Keratinocyte (primary cell): ENCODE measurements at places on chromosomes 4 and X.

DNA sequence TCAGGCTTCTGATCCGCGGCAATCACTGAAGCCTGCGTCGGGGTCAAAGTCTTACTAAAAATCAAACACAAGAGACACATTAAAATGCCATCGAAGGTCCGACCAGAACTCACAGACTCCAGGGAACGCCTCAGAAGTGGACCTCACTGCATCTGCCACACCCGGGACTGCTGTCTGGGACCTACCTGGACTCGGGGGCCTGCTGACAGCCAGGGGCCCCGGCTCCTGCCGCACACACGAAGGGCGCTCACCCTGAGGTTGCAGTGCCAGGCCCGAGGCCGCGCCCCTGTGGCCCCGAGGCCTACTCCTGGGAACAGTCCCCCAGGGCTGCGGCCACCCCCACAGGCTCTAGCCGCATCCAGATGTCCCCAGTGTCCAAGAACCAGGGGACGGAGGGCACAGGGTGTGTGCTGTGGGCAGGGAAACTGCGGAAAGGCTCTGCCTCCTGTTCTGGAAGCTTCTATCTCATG is 7.4 kb downstream of the CTBP1 start:
- H3K4me3 ChIP-seq = no peak overlapping the region
- peaks cover 8% of the 10 kb centered on the region for H3K4me1 ChIP-seq
- DNase-seq = no peak
- no peak overlapping the region for H3K27ac ChIP-seq
- no peaks in the 10 kb centered on the region for H3K27me3 ChIP-seq

- no peak overlapping the region for H3K4me3 ChIP-seq
- no peaks in the 10 kb centered on the region for H3K27me3 ChIP-seq
- DNase-seq = peak; percentile 32
- H3K4me1 ChIP-seq = peaks cover 51% of the 10 kb centered on the region
- H3K27ac ChIP-seq = peak overlapping the region; percentile 95
Measured at GRCh38 chr4:40254608-40255392, 58.0 kb downstream of the RHOH start.

DNA sequence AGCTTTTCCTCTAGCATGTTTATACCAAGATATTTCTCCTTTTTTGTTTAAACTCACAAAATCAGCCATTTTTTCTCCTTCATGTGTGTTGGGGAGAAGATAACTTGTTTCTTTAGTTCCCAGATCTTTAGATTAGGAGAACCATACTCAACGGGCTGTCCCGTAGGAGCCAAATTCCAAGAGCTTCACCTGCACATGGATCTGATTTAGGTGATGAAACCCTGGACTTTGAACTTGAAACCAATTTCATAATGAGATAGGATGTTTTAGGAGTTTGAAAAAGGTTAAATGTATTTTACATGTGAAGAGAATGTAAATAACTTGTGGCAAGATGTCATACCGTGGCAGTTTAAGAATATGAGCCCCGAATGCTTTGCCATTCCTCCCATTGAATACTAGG is 280.0 kb upstream of the PCDH18 start:
- no peaks in the 10 kb centered on the region for H3K36me3 ChIP-seq
- H3K4me3 ChIP-seq = no peak overlapping the region
- no peak for DNase-seq
- H3K27ac ChIP-seq = no peak overlapping the region

DNA sequence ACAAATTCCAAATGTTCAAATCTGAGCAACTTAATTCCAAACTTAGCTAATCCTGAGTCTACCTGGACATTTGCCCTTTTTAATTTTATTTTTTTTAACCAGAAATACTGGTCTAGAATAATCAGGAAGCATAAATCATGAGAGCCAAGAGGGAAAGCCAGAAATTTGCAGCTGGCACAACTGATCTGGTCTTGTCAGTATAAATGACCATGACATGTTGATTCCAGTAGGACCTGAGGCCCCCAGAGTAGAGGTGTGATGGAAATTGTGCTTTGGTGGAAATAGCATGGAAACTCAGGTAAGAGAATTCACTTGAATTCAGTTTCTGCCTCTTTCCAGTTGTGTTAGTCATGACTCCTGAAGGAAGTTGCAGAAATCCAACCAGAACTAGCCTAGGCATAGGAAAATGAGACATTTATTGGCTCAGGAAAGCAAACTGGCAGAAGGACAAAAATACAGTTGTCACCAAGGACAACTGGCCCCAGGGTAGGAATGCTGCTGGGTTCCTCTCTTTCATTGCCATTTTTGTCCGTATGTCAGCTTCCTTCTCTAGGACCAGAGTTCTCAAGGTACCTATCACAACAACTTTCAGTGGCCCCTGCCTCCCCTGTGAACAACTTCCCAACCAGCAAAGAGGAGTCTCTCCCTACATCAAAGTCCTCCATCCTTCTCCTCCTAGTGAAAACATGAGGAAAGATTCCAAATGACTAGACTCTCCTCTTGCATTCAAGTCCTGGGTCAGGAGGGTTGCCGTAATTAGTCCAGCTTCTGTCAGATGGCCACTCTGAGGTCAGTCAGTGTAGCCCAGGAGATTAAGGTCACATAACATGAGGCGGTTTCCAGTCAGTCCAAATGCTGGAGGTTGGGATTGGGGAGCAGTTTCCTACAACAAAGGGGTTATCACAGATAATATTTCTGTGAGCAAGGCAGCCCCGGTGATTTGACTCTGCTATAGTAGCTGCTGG is 29.3 kb upstream of the MYOZ2 start:
- H3K4me1 ChIP-seq = peaks cover 50% of the 10 kb centered on the region
- H3K27ac ChIP-seq = peak overlapping the region; percentile 21
- H3K27me3 ChIP-seq = no peaks in the 10 kb centered on the region
- no peak for DNase-seq
- H3K36me3 ChIP-seq = no peaks in the 10 kb centered on the region

DNA sequence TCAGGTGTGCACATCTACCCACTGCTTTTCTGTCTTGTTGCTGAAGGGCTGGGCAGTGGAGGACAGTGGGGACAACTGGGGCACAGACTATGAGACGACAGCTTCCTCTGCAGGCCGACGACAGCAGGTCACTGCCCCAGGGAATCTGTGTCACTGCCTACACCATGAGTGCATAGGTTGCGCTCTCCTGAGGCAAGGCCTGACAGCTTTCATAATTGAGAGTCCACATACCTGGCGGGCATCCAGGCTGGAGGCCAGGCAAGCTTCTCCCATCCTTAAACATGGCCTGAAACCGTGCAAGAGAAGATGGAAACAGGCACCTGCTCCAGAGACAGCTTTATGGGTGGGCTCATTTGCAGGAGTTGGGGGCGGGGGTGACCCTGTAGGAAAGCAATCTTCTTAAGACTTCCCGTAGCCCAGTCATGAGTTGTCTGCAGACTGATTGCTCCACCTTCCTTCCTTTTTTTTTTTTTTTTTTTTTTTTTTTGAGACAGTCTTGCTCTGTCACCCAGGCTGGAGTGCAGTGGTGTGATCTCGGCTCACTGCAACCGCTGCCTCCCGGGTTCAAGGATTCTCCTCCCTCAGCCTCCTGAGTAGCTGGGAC is 2.9 kb downstream of the ANOS1 start:
- H3K27ac ChIP-seq = no peak overlapping the region
- peaks cover 14% of the 10 kb centered on the region for H3K27me3 ChIP-seq
- H3K36me3 ChIP-seq = no peaks in the 10 kb centered on the region
- H3K4me3 ChIP-seq = no peak overlapping the region

- peaks cover 20% of the 10 kb centered on the region for H3K4me1 ChIP-seq
- no peaks in the 10 kb centered on the region for H3K27me3 ChIP-seq
- no peak overlapping the region for H3K27ac ChIP-seq
- H3K36me3 ChIP-seq = no peaks in the 10 kb centered on the region
Measured at GRCh38 chr4:77193046-77193445, 36.0 kb downstream of the CCNG2 start.

GRCh38 chrX:70196961-70197720 is 19.9 kb downstream of the DGAT2L6 start:
- no peaks in the 10 kb centered on the region for H3K36me3 ChIP-seq
- no peaks in the 10 kb centered on the region for H3K4me1 ChIP-seq
- H3K4me3 ChIP-seq = no peak overlapping the region

DNA sequence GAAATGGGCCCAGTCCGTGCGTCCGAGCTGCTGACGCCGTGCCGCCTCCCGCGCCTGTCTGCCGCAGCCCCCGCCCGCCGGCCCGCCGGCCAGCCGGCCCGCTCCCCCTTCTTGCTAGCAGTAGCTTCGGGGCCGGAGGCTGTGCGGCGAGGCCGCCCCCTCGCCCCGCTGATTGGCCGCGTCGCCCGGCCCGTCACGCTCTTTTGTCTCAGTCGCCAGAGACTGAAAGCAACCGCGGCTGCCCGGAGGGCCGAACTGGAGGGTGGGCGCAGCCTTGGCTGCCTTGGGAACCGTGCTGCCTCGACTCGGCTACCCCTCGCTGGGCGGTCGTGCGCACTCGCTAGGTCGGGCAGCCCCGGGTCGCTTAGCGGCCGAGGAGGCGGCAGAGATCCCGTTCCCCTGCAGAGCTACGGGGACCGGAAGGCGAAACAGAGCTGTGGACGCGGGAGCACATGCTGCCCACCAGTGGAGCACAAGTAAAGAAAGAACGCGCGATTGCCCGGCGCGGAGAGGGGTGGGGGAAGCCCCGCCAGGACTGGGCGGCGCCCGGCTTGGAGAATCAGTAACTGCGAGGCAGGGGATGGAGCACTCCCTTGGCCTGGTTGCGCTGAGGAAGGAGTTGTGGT is at the start of gene ZCCHC18:
Gene ZCCHC18, plus strand, starts transcription at position 198 of the 626 bp plus-strand sequence. CDS start 1,589 bp downstream, outside the sequence.
- H3K36me3 ChIP-seq = no peaks in the 10 kb centered on the region
- DNase-seq = no peak
- peaks cover 16% of the 10 kb centered on the region for H3K27me3 ChIP-seq
- H3K4me1 ChIP-seq = no peaks in the 10 kb centered on the region

DNA sequence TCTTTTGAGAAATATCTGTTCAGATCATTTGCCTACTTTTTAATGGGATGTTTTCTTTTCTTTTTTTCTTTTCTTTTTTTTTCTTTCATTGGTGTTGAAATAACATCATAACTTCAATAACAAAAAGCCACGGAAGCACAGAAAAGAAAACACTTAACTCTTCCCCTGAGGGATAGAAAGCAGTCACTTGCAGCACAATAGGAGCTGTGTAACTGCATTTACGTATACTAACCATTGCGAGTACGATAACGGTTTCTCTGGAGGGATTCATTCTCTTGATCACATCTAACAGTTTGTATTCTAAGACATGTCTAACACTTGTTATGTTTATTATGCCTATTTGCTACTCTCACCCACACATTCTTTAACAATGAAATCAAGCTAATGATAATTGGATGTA is 27.3 kb downstream of the C4orf46 start:
- peaks cover 4% of the 10 kb centered on the region for H3K4me1 ChIP-seq
- DNase-seq = no peak
- no peaks in the 10 kb centered on the region for H3K36me3 ChIP-seq
- no peak overlapping the region for H3K27ac ChIP-seq
- H3K4me3 ChIP-seq = no peak overlapping the region
- no peaks in the 10 kb centered on the region for H3K27me3 ChIP-seq

DNA sequence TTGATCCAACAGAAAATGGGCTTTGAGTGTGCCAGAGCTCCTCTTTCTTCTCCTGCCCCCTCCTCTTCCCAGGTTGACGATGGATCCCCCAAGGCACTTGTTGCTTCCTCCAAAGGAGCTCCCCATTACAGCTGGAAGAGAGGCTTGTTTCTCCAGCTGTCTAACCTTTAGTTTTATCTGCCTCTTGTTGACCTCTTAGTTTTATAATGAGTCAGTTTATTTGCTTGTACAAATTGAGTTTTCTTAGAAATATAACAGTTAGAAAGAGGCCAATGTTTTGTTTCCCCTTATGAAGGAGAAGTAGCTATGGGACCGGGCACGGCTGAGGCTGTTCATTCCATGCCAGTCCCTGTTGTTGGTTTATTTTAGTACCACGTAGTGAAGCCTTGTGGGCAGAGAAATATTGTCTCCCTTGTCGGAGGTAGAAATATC is 158.2 kb downstream of the SPRY1 start:
- H3K27me3 ChIP-seq = no peaks in the 10 kb centered on the region
- DNase-seq = no peak
- H3K27ac ChIP-seq = peak overlapping the region; percentile 59
- peak overlapping the region; percentile 52 for H3K4me3 ChIP-seq

DNA sequence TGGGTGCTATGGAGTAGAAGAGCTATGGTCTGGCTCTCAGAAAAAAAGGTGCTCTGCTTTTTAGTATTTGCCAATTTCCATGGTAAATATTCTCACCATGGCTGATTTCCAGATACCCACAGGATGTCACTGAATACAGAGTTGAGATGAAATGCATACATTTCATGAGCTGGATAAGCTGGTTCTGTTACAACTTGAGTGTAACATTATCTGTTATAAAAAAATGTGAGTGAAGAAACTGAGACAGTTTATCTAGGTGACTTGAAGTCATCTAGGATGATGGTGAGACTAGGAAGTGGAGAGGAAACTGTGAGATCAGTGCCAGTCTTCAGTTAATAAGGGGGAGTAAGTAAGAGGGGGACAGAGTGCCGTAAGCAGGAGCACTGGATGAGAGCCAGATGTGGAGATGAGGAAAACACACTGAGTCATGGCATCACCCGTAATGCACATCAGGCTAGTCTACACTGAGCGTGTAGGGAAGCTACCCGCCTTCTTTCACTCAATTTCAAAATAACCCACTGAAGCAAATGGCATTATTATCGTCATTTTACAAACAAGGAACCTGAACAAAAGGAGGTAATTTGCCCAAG is 5.0 kb downstream of the HPSE start:
- H3K27ac ChIP-seq = no peak overlapping the region
- H3K27me3 ChIP-seq = no peaks in the 10 kb centered on the region
- peaks cover 17% of the 10 kb centered on the region for H3K4me1 ChIP-seq

GRCh38 chr4:92339676-92340075 is 35.9 kb downstream of the GRID2 start:
- H3K27me3 ChIP-seq = no peaks in the 10 kb centered on the region
- H3K4me1 ChIP-seq = no peaks in the 10 kb centered on the region
- H3K27ac ChIP-seq = no peak overlapping the region
- H3K36me3 ChIP-seq = no peaks in the 10 kb centered on the region

DNA sequence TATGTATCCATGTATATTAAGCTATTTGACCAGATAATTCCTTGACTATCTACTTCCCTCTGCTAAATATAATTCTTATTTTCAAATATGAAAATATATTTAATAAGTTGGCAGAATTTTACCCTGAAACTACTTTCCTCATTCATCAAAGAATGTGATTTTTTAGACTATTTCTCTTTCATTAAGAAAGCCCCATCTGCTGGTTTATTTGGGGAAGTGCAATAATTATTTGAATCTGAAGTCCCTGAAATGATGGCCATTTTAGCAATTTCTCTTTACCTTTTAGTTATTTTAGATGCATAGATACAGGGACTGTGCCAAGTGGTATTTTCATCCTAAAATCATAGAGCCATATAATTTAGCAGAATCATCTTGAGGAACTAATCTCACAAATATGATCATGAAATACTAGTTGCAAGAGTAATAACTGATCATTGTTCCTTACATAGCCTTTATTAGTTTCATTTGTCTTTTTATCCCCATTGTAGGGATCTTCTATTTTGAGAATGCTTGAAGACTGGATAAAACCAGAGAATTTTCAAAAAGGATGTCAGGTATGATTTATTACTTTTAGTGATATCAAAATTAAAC is 39.0 kb downstream of the ENPEP start:
- no peak for DNase-seq
- no peak overlapping the region for H3K4me3 ChIP-seq
- peaks cover 5% of the 10 kb centered on the region for H3K4me1 ChIP-seq
- no peaks in the 10 kb centered on the region for H3K36me3 ChIP-seq
- H3K27me3 ChIP-seq = no peaks in the 10 kb centered on the region

- H3K4me3 ChIP-seq = no peak overlapping the region
- no peak overlapping the region for H3K27ac ChIP-seq
- peaks cover 10% of the 10 kb centered on the region for H3K27me3 ChIP-seq
Measured at GRCh38 chrX:111264385-111264784, 5.9 kb downstream of the CAPN6 start.
